Sciatic nerve (tissue), 2 donors: ENCODE measurements at places on chromosomes 5 and 9. TPM values are rescaled to one million over a fixed set of nuclear protein-coding genes. Genes with fewer than 3 reads are reported as not detected.
A peak's percentile ranks its signal among the peaks of the same experiment; 100 is the strongest.

The FBP2 gene
- not detected for total RNA-seq

DNA sequence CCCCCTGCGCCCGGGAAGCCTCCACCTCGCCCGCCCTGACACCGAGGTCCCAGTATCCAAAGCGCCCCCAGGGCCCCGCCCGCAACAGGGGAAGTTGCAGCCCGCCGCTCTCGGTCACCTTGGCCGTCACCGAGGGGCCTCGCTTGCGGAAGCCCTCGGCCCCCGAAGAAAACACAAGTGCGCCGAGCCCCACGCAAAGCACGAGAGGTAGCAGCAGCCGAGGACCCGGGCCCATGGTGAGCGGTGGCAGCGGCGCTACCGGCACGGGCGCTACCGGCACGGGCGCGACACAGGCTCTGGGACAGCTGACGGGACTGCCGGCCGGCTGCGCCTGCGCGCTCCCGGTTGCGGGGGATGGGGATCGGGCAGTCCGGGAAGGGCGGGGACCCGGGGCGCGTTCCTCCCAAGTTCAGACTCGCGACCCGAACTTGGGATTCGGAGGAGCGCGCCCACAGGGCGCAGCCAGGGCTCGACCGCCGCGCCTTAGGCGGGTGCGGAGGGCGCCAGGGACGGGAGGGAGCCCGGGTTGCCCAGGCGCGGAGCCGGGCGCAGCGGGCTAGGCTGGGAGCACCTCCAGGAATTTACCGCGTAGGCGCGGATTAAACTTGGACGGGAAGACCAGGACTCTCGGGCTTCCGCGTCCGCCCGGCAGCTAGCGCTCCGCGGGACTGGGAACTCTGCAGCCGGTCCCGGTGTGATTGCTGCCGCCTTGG lies at the start of gene PPIC:
Gene PPIC (minus strand): TSS at position 335 of the 713 bp plus-strand sequence. CDS start 100 bp downstream, at position 235.
- DNase-seq = peak; percentile 88

GRCh38 chr9:129108805-129109536 lies 1.6 kb downstream of the CRAT start:
- no peak for DNase-seq

The PCDHB9 gene
- 3.7 TPM for total RNA-seq

GRCh38 chr9:87534957-87535356 lies 37.3 kb downstream of the DAPK1 start:
- no peak for DNase-seq
